ENCODE measurements at places on chromosomes 3 and 15.

- peak; percentile 43 for DNase-seq
Observed at GRCh38 chr3:123620343-123620742, 35.5 kb upstream of the HACD2 start.

DNA sequence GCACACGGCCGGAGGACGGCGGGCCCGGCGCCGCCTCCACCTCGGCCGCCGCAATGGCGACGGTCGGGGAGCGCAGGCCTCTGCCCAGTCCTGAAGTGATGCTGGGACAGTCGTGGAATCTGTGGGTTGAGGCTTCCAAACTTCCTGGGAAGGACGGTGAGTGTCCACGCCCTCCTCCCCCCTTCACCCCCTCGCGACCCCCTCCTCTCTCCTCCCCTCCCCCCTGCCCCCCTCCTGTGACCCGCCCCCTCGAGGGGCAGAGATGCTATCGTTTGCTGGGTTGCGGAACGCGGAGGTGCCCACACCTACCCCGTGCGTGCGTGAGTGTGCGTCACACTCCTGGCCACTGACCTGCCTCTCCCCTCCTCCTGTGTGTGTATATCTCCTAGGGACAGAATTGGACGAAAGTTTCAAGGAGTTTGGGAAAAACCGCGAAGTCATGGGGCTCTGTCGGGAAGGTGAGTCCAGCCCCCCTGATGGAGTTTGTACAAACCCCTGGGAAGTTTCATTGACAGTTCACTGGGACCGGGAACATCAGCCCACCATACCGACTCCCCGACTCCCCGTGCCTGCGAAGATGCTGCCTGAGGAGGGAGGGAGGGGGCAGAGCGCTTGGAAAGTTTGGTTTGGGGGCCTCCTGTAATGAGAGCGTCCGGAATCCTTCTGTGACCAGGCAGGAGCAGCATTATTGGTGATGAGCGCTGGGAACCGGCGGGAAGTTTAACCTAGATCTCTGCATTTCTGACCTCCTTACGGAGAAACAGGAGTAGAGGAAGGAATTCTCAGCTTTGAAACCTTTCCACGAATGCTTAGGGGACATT, 795 bp upstream of the SCAANT1 start:
- peak; percentile 31 for DNase-seq

GRCh38 chr3:182149594-182149993, 437.9 kb downstream of the SOX2 start:
- DNase-seq, result no peak

- no peak for DNase-seq
Observed at GRCh38 chr3:34419801-34420200, 621.4 kb downstream of the PDCD6IP start.

DNA sequence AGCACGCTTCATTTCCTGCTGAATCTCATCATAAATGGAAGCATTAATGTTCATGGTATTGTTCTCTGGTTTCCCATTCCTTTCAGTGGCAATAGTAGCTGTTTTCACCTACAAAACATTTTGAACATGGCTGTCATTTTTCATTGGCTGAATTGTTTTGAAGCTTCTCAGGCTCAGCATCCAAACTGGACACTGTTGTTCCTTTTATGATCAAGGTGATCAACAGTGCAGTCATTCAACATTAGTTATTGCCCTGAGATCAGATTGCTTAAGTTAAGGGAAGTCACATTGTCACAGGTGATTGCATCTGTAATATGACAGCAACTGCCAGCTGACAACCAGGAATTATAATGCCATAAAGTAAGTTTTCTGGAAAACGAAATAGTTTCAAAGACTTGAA, 46.9 kb downstream of the SATB1 start:
- DNase-seq, result no peak

DNA sequence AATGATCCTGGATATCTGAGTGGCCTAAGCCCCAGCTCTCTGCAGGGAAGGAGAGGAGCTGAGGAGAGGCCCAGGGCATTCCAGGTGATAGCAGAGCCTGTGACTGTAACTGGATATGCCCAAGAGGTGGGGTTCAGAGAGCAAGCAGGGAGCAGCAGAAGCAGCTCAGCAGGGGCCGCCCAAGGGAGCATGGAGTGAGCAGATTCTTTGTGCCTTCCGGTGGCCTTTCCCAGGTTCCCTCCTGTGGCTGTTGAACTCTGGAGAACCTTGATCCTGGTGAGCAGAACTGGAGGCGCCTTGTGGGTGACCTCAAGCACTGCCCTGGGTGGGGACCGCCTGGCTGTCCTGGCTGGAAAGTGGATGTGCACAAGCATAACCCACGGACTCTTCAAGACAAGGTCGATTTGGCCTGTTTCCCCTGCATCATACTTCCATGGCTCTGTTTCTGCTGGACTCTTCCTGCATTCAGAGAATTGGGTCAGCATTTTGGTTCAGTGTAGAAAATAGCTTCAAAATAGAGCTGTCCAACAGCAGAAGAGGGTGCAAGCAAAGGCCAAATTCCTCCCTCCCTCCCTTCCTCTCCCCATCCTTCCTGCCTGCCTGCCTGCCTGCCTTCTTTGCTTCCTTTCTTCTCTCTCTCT, 76.1 kb downstream of the ARNT2 start:
- peak; percentile 68 for DNase-seq

DNA sequence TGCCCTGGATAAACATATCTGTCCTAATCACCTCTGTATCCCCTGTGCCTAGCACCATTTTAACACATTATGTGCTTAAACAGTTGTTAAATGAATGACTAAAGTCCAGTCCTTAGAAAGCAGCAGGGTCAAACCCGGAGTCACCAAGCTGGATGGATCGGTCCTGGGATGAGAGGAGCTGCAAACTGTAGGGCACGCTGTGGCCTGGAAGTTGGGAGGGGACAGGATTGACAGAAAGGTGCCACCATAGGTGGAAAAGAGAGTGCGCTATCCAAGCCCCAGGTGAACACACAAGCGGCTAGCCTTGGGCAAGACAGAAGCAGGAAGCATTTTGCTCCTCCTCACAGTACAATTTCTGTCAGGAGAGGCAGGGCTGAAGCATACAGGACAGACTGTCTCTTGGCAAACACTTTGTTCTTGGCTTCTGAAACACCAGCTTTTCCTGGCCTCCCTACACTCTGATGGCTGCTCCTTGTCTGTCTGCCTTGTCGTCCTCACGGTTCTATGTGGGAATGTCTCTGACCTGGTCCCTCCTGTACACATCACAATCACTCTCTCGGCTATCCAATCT, 48.4 kb upstream of the KY start:
- no peak for DNase-seq

- no peak for DNase-seq
Observed at GRCh38 chr3:97942801-97943546, 29.3 kb downstream of the RIOX2 start.

DNA sequence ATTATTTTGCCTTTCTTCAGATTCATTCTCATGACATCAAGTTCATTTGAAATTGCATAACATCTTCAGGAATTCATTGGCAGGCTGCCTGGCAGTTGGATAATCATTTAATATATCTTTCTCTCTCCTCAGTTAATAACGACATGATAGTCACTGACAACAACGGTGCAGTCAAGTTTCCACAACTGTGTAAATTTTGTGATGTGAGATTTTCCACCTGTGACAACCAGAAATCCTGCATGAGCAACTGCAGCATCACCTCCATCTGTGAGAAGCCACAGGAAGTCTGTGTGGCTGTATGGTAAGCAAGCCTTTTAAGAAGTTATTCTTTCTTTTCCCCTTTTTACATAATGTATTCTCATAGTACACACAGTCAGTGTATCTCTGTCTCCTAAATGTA, 38.2 kb downstream of the TGFBR2 start:
- DNase-seq, result peak; percentile 84

- no peak for DNase-seq
Observed at GRCh38 chr3:157079676-157080369, 80.1 kb downstream of the CCNL1 start.

DNA sequence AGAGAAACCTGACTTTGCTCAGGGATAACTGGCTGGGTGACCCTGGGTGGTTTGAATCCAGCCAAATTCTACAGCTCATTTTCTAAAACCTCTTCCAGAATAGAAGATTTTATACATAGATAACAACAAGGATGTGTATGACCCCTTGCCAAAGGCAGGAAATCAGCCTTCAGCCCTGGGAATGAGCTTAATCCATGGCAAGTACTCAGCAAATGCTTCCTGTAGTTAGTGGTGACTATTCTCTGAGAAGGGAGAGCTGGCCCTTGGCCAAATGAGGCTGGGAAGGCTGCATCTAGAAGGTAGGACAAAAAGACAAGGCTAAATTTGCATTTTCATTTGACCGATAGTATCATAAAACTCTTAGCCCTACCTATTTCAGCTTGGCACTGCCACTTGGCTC, 4.6 kb upstream of the HACD3 start:
- DNase-seq, result peak; percentile 49

DNA sequence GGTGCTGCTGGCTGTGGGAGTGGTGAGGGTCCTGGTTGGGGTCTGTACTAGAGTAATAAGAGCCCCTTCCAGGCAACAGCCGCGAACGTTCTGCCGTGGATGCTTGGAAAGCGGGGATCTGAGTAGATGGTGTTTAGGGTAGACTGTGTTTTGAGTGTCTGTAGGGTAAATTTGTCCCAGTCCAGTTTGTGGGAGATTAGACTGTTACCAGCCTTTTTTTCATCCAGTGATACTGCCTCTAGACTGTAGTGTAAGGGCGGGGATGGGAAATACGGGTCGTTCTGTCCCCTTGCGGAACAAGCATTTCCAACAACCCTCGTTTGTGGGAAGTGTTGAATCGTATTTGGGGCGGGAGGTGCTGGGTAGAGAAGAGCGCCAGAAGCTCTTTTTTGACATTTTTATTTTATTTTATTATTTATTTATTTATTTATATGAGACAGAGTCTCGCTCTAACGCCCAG, 424 bp downstream of the HAUS2 start:
- peak; percentile 5 for DNase-seq

DNA sequence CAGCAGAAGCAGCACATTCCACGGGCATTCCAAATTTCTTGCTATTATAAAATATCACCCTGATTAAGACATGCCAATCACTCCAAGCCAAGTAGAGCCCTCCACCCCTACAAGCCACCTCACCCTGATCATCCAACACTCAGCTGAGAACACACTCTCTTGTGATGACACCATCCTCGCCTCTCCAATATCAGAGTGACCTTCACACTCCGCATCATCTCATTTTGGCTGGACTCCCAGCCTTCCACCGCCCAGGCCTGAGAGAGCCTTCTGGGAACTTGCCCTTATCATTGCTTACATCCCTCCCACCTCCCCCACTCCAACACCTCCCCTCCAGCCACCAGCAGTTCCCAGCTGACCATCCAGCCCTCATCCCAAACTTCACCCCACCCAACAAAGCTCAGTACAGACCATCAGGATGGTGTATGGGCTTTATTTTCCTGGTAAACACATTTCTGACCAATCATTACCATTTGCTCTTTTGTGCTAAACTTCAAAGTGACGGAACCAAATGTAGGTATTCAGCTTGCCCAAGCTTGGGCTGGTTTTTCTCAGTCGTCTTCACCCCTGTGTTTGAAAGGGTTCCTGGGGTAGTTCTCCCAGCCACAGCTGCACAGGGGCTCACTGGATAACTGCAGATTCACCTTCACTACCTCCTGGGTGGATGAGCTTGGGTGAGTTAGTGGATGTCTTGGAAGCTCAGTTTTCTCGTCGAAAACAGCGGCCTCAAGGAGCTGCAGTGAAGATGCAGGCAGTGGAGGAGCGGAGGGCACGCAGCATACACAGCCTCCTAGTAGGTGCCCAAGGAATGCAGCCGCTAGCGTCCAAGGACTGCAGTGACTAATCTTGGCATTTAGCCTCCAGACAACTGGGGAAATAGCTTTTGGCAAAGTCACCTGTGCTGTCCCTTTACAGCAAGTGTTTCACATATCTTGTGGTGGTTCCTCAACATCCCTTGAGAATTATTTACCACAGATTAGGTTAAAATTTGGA, 115.1 kb downstream of the LIPC start:
- peak; percentile 93 for DNase-seq

DNA sequence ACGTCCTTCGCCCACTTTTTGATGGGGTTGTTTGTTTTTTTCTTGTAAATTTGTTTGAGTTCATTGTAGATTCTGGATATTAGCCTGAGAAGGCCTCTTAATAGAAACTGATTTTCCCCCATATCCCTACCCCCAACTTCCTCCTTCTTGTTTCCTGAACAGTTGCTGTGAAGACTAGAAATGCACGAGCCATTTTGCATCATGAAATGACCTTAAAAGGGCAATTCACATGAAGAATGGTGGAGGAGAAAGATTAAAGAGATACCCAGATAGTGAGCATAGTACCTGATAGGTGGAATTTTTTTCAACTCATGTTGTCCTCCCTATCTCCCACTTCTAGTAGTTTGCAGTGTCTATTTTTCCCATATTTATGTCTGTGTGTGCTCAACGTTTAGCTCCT, 55.2 kb upstream of the KCNH8 start:
- DNase-seq, result no peak

DNA sequence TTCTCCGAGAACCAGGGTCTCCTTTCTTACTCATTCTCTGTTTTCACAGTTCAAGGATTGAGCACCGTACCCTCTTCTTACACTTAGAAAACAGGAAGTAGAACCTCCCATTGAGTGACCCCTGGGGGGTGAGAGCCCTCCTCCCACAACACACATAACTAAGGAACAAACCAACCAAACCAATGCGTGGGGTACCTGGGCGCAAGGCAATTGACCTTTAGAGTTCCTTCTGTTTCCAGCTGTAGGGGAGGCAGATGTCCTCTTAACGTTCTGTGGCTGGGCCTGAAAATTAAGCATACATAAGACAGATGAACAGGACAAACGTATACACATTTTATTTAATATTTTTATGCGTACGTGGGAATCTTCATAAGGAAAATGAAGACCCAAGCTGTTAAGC, 33.5 kb upstream of the TIMP4 start:
- DNase-seq, result no peak

DNA sequence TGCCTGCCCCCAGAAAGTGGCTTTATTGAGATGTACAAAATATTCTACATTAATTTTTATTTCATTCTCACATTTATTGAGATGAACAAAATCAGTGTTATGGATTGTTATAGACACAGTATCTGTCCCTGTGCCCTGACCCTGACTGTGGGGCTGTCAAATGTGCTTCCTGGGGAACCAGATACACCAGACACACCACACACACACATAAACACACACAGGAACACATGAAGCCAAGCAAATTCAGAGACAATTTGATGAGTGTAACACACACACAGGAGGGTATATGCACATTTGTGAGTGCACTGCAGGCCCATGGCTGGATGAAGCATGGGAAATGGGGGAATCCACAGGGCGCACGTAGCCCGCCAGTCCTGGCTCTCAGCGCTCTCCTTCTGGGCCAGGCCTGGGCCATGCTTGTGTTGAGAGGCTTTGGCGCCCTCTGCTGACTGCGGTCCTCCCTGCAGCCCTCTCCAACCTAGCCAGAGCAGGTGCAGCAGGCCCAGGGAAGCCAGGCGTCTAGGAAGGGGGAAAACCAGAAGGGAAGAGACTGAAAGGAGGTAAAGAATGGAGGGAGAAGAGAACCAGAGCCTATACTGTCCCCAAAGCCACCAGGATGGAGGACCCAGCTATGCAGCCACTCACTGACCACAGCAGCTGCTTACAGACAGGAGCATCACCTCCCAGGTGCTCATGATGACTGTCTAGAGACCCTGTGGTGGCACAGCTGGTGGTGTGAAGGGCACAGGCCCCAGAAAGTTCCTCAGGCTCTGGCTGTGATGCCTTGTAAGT, 18.0 kb upstream of the LOXL1 start:
- DNase-seq, result peak; percentile 65
